ENCODE measurements at places on chromosomes 7 and 10. TPM values are rescaled to one million over a fixed set of nuclear protein-coding genes. Genes with fewer than 3 reads are reported as not detected.
A peak's percentile ranks its signal among the peaks of the same experiment; 100 is the strongest.

The RAB11FIP2 gene
- 15.0 TPM for total RNA-seq

The RPP38 gene
- 25.9 TPM for total RNA-seq

DNA sequence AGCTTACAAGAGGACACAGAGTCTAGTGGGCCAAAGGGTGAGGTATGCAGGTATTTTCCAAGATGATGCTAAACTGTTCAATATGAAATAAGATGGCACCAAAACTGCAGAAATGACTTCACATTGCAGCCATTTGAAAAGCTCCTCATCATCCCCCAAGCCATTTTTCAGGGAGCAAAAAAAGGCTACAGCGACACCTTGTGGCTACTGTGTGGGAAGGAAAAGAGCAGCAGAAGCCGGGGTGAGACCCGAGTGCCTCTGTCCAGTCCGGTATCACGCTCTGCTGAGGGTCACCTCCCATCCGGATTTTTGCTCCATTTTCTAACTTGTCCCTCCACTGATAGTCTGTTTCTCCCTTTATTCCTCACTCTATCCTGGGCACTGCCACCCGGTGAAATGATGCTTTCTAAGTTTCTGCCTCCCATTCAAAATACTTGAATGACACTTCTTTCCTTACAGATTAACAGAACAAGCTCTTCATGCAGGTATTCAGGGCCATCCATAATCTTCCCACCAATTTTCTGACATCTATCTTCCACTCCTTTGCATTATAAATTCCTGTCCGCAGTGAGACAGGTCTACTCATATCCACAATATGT, 220.2 kb downstream of the DGKI start:
- peak; percentile 76 for DNase-seq
- H3K4me3 ChIP-seq, result no peak overlapping the region
- no peak overlapping the region for H3K27ac ChIP-seq
- H3K36me3 ChIP-seq, result peaks cover 3% of the 10 kb centered on the region

DNA sequence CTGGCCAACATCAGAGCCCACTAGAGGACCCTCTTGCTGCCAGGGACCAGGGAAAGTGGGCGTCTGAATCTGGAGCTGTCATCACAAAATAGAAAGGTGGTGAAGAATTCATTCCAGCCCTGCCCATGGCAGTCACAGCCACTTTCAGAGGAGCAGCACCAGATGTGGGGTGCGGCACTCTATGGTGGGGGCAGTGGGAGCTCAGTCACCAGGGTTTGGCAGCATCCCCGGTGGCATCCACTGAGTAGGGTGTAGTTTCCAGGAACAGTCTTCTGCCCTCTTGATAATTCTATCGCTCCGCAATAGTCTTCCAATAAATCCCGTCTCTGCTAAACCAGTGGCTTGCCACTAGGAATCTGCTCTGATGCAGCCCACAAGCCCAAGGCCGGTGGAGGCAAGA, 108.5 kb upstream of the TCF7L2 start:
- H3K36me3 ChIP-seq, result peaks cover 13% of the 10 kb centered on the region
- H3K27ac ChIP-seq, result no peak overlapping the region
- no peaks in the 10 kb centered on the region for H3K27me3 ChIP-seq
- H3K4me1 ChIP-seq, result peaks cover 5% of the 10 kb centered on the region

- H3K4me3 ChIP-seq, result no peak overlapping the region
- no peak for DNase-seq
- H3K4me1 ChIP-seq, result no peaks in the 10 kb centered on the region
- H3K36me3 ChIP-seq, result no peaks in the 10 kb centered on the region
These were observed 101.9 kb upstream of the HGF start for GRCh38 chr7:81871606-81872265.

GRCh38 chr7:20532890-20533289, 82.6 kb upstream of the ABCB5 start:
- H3K4me3 ChIP-seq, result no peak overlapping the region
- H3K27me3 ChIP-seq, result no peaks in the 10 kb centered on the region
- DNase-seq, result no peak
- H3K36me3 ChIP-seq, result no peaks in the 10 kb centered on the region
- H3K27ac ChIP-seq, result no peak overlapping the region

DNA sequence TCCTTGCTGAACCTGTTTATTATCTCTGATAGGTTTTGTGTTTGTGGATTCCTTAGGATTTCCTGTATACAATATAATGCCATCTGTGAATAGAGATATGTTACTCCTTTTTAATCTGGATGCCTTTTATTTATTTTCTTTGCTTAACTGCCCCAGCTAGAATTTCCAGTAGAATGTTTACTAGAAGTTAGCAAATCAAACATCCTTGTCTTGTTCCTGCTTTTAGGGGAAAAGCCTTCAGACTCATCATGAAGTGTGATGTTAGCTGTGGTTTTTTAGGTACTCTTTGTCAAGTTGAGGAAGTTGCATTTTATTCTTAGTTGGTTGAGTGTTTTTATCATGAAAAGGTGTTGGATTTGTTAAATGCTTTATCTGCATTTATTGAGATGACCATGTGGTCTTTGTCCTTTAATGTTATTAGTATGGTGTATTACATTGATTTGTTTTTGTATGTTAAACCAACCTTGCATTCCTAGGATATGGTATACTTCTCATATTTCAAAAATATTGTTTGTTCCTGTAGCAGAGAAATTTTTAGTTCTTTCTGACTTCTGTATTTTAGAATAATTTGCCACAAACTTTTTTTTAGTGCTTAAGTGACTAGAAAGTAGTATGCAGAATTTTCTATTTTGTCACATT, 24.3 kb downstream of the PPP2R2D start:
- no peak for DNase-seq
- H3K36me3 ChIP-seq, result peaks cover 4% of the 10 kb centered on the region
- H3K27me3 ChIP-seq, result no peaks in the 10 kb centered on the region
- peaks cover 4% of the 10 kb centered on the region for H3K4me1 ChIP-seq
- H3K4me3 ChIP-seq, result no peak overlapping the region

- H3K4me3 ChIP-seq, result no peak overlapping the region
- no peaks in the 10 kb centered on the region for H3K4me1 ChIP-seq
- DNase-seq, result no peak
- H3K27ac ChIP-seq, result no peak overlapping the region
These were observed 20.9 kb downstream of the AQP1 start for GRCh38 chr7:30932562-30932961.

The PTER gene
- 8.8 TPM for total RNA-seq

DNA sequence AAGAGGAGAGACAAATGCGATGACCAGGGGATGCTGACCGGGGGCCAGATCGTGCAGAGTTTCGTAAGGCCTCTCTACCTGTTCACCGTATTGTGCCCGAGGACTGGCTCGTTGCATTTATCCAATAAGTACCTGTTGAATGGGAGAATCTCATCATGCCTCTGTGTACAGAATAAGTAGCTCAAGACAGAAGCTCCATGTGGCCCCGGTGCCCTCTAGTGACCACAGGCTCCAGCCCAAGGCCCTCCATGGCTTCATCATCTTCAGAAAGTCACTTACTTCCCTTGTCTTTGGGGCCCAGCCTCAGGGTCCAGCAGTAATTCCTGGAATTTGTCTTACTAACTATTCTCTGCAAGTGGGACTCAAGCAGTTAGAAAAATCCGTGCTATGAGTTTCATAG, 151.0 kb downstream of the CHN2 start:
- no peaks in the 10 kb centered on the region for H3K36me3 ChIP-seq
- no peaks in the 10 kb centered on the region for H3K27me3 ChIP-seq
- H3K27ac ChIP-seq, result no peak overlapping the region
- peak; percentile 67 for DNase-seq
- peaks cover 3% of the 10 kb centered on the region for H3K4me1 ChIP-seq
- no peak overlapping the region for H3K4me3 ChIP-seq

DNA sequence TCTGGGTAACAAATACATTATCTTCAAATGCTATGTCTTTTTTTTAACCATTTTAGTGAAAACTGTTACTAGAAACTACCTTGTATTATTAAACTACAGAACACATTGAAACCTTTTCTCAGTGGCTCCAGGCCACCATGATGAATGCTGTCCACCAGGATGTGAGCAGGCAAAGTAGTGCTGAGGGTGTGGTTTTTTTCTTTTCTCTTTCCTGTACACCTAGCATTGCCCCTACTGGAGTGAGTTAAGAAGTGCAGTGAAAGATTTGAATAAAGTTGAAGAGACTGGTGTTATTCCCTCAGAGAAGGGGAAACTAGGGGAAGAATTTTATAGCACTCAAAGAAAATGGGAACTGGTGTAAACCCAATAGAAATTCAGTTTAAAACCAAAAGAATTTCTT, 120.0 kb upstream of the SAMD8 start:
- peaks cover 8% of the 10 kb centered on the region for H3K36me3 ChIP-seq
- H3K27ac ChIP-seq, result no peak overlapping the region
- no peaks in the 10 kb centered on the region for H3K27me3 ChIP-seq
- H3K4me3 ChIP-seq, result no peak overlapping the region

The SGMS1 gene
- 19.3 TPM for total RNA-seq

- H3K4me3 ChIP-seq, result no peak overlapping the region
- H3K36me3 ChIP-seq, result no peaks in the 10 kb centered on the region
- H3K27ac ChIP-seq, result no peak overlapping the region
- no peaks in the 10 kb centered on the region for H3K4me1 ChIP-seq
- no peak for DNase-seq
These were observed 436.0 kb downstream of the PAXIP1 start for GRCh38 chr7:154566877-154567276.

DNA sequence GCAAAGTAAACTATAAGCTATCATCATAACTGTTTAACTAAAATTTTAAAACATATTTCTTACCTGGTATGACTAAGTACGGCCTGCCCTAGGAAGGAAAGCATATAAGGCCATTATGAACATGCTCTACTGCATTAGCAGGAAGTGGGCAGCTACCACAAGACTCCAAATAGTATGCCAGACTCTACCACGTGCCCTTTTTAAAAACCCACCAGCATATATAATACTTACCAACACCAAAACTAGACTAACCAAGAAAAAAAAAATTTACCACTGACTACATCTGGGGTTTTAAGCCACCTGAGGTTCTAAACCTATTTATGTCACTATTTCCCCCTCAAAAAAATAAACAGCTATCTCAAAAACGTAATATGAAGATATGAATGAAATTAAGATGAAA, 30.1 kb downstream of the NUDCD3 start:
- no peak overlapping the region for H3K4me3 ChIP-seq
- no peak overlapping the region for H3K27ac ChIP-seq
- H3K36me3 ChIP-seq, result peaks cover 6% of the 10 kb centered on the region
- H3K27me3 ChIP-seq, result no peaks in the 10 kb centered on the region
